Activated CD4-positive, alpha-beta T cell treated with anti-CD3 and anti-CD28 coated beads, Interleukin-2, amount 50 U/mL, for 4 hours (primary cell): ENCODE measurements at places on chromosomes 7 and 10.

DNA sequence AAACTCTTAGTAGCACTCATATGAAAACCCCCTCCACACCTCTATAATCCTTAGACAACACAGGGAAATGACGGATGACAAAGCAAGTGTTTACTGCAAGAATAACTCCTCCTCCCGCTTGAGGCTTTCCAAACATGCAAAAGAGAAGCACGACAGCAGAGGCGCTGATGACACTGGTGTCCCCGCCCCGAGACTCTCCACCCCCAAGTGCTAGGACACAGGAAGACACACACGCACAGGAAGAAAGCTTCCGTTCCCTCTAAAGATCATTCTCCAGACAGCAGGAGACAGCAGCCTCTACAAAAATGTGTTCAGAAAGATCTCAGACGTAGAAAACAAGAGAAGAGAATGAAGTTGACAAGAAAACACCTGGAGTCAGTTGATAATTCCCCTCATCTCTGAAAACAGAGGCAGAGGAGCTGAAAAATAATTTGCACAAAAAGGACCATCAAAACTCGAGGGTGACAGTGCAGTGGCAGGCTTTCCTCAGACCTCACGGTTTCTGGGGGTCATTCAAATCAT, 90.2 kb downstream of the DLG5 start:
- peak; percentile 51 for DNase-seq

DNA sequence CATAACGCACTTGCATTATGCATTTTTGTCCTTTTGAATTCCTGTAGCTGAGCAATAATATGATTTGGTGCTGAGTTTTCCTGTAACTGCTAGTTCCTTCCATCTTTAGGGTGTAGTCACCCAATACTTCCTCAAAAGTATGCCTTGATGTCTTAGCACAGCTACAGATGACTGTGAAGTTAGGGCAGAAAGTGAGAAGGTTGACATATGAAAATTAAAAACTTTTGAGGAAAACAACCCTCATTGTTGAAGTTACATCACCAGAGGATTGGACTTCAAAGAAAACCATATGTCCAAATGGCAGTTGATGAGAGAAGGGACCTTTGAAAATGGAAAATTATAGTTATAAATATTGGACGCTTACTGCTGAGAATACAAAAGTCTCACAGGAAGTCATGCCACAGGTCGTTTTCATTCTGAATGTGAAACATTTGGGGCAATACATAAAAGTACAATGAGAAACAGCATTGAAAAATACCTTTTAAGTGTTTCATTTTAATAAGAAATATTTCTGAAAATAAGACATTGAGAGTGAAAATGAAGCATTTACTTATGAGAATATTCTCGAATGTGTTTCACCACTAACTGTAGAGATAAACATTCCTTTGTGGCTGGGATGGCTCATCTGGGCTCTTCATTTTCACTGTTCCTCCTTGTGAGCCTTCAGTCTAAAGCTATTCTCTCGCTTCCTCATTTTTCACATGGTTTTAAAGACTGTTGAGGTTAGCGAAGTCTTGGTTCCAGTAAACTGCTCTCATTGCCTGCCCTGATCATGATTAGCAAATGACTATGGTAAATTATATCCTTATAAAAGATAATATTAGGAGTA, 61.4 kb upstream of the NME8 start:
- DNase-seq: no peak

DNA sequence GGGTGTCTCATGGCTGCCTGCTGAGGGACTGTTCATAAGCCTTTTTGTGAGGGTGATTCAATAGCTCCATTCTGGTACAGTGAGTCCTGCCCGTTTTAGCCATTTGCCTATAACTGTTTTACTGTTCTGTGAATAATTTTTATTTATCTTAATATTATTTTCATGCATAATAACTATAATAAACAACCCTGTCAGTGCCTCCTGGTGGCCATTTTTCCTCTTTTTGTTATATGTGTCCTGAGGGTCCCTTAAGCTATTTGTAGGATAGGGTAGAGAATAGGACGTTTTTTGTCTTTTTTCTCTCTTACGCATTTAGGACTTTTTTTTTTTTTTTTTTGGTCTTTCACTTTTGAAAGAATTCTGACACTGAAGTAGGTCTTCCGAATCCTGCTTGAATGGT, 2.9 kb downstream of the C1QL3 start:
- DNase-seq: no peak

DNA sequence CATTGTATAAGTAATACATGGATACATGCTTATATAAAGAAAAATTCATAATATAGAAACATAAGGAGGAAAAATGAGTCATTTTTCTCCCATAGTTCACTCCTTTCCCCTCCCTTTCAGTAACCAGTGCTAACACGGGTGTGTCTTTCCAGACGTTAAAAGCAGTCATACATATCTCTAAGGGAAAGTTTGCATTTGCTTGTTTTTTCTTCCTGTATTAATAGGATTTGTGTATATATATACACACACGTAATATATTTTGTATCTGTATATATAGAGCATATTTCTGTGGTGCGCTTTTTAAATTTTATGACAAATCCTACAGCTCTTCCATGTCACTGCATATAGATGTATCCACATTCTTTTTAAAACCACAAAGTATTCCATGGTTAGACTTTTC, 78.8 kb downstream of the RALA start:
- no peak for DNase-seq

DNA sequence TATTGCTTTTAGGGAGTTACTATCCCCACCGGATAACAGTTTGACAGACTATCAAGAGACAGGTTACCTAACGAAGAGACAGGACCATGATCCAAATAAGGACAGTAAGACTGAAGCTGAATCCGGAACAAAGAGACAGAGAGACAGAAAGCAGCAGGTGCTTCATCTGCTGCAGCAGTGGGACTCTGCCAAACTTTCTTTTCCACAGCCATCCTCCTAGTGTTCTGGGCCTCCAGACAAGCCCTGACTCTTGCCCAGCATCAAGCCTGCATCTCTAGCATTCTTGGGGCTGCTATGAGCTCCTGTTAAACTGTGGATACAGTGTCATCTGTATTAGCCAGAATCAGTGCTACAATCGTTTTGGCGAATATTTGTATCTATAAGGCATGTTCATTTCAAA, 761.7 kb downstream of the GRID1 start:
- DNase-seq: no peak
